Naive thymus-derived CD4-positive, alpha-beta T cell (primary cell): ENCODE measurements at places on chromosomes 4 and X. TPM values are rescaled to one million over a fixed set of nuclear protein-coding genes. Genes with fewer than 3 reads are reported as not detected.

Gene SFRP2
- total RNA-seq, result not detected

Gene FAM200B
- 35.8 TPM for total RNA-seq

Gene GAGE12F
- total RNA-seq, result not detected

Gene SH3D19
- 1.0 TPM for total RNA-seq

DNA sequence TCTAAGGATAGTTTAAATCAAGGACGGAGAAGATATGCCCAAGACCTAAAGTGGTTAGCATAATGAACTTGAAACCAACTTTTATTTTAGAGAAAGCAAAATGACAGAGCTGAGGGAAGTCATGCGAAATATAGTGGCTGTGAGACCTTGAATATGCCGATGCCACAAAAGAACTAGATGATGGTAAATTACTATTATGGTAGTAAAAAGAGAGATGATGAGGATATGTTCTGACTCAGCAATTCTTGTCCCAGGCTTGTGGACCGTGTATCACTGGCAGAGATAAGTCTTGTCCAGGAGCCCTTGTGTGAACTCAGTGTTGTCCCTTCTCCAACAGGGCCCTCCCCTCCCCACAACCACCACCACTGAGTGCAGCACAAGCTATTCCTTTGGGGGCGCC, 1605.6 kb upstream of the TENM3 start:
- no peak overlapping the region for H3K27ac ChIP-seq
- H3K4me3 ChIP-seq, result no peak overlapping the region
- no peaks in the 10 kb centered on the region for H3K36me3 ChIP-seq
- no peak for DNase-seq
- H3K4me1 ChIP-seq, result no peaks in the 10 kb centered on the region
- H3K27me3 ChIP-seq, result no peaks in the 10 kb centered on the region

GRCh38 chrX:27597508-27597907, 7.4 kb downstream of the DCAF8L2 start:
- H3K27ac ChIP-seq, result no peak overlapping the region
- H3K36me3 ChIP-seq, result no peaks in the 10 kb centered on the region
- no peak overlapping the region for H3K4me3 ChIP-seq
- no peak for DNase-seq
- H3K27me3 ChIP-seq, result no peaks in the 10 kb centered on the region

GRCh38 chr4:88609387-88609786, 17.1 kb downstream of the HERC3 start:
- H3K4me1 ChIP-seq, result peaks cover 53% of the 10 kb centered on the region
- peak overlapping the region; percentile 38 for H3K27ac ChIP-seq
- H3K36me3 ChIP-seq, result peaks cover 8% of the 10 kb centered on the region
- no peak for DNase-seq

GRCh38 chr4:139834226-139834662, 168.6 kb downstream of the MGST2 start:
- H3K4me1 ChIP-seq, result no peaks in the 10 kb centered on the region
- no peak overlapping the region for H3K27ac ChIP-seq
- no peaks in the 10 kb centered on the region for H3K36me3 ChIP-seq
- no peaks in the 10 kb centered on the region for H3K27me3 ChIP-seq
- no peak overlapping the region for H3K4me3 ChIP-seq
- no peak for DNase-seq

- no peak overlapping the region for H3K4me3 ChIP-seq
- H3K27ac ChIP-seq, result no peak overlapping the region
- no peaks in the 10 kb centered on the region for H3K36me3 ChIP-seq
Observed at GRCh38 chrX:10952619-10953018, 158.5 kb upstream of the HCCS start.

GRCh38 chrX:9873952-9874351, 87.7 kb downstream of the SHROOM2 start:
- no peaks in the 10 kb centered on the region for H3K27me3 ChIP-seq
- H3K4me1 ChIP-seq, result peaks cover 4% of the 10 kb centered on the region
- H3K4me3 ChIP-seq, result no peak overlapping the region
- no peak overlapping the region for H3K27ac ChIP-seq
- H3K36me3 ChIP-seq, result no peaks in the 10 kb centered on the region

DNA sequence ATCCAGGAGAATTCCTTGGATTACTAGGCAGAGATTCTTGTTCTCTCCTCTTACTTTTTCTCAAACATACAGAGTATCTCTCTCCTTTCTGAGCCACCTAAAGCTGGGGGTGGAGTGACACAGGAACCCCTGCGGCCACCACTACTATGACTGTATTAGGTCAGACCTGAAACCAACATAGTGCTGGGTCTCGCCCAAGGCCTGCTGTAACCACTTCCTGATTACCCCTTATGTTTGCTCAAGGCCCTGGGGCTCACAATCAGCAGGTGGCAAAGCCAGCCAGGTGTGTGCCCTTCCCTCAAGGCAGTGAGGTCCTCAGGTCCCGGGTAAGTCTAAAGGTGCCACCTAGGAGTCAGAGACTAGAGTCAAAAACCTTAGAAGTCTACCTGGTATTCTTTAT, 166.4 kb downstream of the PARM1 start:
- H3K4me3 ChIP-seq, result no peak overlapping the region
- DNase-seq, result no peak
- H3K4me1 ChIP-seq, result no peaks in the 10 kb centered on the region
- H3K27me3 ChIP-seq, result no peaks in the 10 kb centered on the region
